ENCODE measurements at places on chromosomes 6 and 20.

DNA sequence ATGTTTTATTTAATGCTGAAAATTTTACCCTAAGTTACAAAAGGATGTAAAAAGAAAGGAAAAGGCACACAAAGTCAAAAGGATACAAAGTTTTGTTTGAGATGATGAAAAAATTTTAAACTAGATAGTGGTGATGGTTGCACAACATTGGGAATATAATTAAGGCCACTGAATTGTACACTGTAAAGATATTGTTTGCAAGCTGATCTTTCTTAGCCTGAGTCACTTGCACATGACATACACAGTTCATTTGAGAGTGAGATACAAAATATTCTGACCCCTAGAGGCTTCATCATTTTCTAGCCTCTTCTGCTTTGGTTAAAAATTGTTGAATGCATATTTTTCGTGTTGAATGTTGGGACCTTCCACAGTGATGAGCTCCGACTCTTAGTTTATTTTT is 462.6 kb downstream of the HDGFL1 start:
- no peak for DNase-seq

DNA sequence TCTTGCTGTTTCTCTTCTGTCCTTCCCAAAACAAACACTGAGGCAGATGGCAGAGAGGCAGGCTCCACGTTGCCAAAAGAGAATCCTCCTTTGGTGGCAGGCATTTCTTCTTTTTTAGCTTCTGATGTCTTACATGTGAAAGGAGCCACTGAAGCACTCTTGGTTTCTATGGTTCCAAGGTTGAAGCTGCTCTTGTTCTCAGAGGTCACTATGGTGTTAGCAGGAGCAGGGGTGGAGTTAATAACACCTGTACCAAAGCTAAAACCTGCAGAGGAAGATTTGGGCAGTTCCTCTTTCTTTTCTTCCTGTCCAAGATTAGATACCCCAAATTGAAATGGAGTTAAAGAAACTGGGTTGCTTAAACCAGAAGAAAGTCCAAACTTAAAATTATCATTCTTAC is 28.8 kb downstream of the FAM8A1 start:
- DNase-seq, result no peak

DNA sequence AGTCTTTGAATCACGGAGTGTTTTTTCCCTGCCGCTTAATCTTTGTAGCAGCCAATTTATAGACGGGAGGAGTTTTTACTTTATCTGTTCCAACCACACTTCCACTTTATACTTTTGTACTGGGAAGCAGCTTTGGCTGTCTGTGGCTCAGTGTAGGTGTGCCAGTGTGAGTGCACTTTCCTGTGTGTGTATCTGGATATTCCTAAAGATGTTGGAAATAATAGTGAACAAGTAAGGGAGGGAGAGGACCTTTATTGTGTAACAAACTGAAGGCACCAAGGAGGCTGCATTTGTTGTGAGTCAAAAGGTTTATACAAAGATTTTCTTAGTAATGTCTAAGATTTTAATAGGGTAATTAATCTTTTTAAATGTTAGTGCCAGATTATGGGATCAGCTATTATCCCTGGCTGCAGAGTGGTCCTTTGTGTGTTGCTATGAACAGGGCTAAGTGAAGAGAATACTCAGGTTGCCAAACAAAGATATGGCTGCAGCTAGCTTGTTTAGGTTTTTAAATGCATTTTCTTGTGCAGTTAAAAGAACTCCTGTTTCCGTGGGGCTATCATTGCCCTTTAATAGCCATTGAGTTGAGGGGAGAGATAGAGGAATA is 226.3 kb downstream of the RNF144B start:
- DNase-seq, result no peak

DNA sequence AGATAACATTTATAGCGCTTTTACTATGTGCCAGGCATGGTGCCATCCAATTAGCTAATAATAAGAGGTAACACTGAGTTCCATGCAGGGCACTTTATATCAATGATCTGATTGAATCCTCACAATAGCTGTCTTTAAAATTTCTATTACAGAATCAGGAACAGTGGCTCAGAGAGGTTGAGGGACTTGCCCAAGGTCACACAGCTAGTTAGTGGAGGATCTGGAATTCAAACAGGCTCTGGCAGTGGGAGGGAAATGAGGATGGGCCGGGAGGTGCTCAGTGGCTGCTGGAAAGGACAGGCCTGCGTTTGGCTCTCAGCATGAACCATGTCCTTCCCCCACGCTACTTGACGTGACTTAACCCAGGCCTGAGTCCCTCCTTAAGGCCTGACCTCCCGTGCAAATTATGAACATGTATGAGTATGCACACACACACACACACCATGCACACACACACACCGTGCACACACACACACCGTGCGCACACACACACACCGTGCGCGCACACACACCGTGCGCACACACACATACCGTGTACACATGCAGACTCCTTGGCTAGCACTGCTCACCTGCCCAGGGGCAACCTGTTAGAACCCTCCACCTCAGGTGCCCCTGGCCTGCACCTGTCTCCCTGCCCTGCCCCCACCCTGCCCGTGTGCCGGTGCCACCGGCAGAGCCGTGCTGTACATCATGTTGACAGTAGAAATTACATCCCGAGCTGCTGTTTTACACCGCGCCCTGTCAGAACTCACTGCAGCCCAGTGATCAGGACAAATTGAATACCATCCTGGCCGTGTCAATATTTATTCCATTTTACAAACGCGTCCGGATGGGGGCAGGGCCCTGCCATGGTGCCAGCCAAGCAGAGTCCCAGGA is 43.7 kb downstream of the CDH22 start:
- no peak for DNase-seq

- no peak for DNase-seq
Observed at GRCh38 chr6:163335671-163336545, 78.6 kb upstream of the QKI start.

Data from H1 (cell line).